ENCODE measurements at places on chromosomes 12 and 14.

- DNase-seq: no peak
Measured at GRCh38 chr12:6215932-6216494, 15.8 kb downstream of the CD9 start.

- DNase-seq: no peak
Measured at GRCh38 chr14:90096566-90096965, 34.8 kb downstream of the KCNK13 start.

DNA sequence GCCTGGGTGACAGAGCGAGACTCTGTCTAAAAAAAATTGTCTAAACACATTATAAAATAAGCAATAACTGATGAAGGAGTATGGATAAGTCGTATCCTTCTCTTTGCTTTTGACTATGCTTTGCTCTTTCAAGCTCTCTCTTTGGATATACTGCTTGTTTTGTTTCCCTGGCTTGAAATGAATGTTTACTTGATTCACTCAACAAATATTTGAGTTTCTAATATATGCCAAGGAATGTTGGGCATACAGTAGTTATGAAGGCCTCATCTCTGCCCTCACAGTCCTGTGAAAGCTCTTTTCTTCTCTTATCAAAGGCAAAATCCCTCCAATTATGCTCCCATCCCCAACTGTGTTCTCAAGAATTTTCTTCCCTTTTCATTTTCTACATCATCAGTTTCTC is 123.5 kb downstream of the PTPRR start:
- no peak for DNase-seq

DNA sequence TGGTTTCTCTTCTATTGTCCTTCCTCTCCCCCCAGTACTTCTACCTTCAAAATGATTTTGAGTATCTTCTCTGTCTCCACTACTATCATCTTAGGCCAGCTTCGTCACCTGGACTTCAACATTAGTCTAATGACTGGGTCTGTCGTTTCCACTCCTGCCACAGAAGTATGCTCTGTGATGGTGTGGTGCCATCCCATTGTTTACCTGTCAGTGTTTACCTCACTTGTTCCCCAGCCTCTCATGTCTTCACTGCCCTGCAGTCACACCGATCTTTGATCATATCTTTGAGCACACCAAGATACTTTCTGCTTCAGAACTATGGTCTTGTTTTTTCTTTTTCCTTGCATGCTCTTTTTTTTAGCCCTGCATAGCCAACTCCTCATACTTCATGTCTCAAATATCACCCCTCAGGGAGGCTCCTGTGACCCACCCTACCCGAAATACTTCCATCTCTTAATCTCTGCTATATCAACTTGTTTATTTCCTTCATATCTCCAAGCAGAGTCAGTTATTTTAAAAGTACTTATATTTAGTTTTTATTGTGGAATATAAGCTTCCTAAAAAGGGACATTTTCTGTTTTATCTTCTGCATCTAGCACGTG is 60.4 kb downstream of the ANO6 start:
- DNase-seq: no peak

GRCh38 chr12:80264386-80264785 is 165.0 kb downstream of the OTOGL start:
- DNase-seq: no peak

DNA sequence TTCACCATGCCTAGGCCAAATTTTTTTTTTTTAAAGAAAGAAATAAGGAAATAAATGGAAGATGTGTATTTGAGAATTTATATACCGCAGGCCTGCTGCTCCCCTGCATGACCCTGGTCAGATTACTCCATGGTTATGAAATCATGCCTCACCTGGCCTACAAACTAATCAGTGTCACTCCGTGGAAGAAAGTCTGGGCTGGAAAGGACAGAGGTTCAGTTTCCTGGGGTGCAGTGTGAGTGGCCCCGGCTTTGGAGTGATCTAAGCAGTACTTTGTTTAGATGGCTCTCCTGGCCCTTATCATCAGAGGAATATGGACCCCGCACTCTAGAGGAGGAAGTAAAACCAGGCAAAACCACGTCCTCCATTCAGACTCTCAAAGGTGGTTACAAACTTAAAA is 9.6 kb downstream of the APOBEC1 start:
- no peak for DNase-seq

DNA sequence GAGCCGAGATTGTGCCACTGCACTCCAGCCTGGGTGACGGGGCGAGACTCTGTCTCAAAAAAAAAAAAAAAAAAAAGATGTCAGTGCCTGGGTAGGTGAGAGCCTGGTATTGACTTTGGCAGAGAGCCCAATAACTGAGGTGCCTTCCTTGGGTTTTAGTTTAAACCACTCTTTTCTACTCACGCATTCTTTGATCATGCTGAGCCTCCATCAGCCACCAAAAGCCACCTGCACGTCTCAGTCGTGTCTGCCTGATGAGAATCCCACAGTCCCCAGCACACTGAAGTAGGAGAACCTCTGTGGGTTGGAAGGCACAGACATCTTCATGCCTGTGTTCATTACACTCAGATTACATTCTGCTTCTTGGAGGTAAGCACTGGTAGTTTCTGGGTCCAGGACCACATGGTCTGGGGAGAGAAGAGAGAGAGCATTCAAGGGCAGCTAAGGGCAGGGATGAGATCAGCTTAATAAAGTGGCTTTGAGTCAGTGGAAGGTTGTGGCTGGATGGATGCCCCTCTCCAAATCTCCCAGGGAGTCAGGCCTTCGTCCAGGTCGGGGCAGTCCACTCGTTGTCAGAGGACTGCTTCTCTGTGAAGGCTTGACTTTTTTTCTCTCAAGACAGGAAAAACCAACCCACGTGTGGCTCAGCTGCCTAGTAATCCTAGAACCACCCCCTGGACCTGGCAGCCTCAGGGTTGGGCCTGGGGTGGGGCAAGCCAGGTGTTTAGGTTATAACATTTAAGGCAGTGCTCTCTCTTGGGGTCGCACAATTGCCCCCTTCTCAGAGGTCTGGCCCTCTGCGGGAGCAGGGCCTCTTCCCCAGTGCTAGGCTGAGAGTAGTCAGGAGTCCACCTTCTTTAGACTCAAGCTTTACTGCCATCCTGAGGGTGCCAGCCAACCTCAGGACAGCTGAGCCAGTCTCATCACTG is 32.6 kb upstream of the MAX start:
- DNase-seq: no peak
